ENCODE measurements at places on chromosomes 1 and 21. TPM values are rescaled to one million over a fixed set of nuclear protein-coding genes. Genes with fewer than 3 reads are reported as not detected.

The NPHS2 gene
- 0.55 TPM for total RNA-seq

DNA sequence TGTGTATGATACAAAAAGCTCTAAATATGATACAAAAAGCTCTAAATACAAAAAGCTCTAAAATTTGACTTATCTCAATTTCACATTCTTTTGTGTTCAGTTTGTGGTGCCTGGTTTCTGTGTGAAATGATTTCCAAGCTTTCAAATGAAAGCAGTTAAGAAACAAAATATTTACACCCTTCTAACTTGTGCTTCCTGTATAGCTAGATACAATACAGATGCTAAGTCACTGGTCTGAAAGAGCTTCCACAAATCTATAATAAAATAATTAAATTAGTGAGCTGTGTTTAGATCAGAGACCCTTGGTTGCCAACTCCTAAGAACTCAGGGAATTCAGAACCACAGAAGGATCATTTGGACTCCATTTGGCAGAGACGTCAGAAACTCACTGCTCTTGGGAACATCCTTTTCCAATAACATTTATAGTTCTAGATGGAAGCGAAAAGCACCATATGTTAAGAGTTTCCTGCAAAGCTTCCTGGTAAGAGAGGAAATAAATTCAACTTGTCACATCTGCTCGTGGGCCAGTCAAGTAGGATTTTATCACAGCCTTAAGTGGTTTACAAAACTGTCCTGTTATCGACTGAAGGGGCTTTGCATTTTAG, 1079.1 kb downstream of the ADGRL2 start:
- DNase-seq = peak; percentile 68

The BCAN gene
- not detected for total RNA-seq

The GSTM2 gene
- 182 TPM for total RNA-seq

DNA sequence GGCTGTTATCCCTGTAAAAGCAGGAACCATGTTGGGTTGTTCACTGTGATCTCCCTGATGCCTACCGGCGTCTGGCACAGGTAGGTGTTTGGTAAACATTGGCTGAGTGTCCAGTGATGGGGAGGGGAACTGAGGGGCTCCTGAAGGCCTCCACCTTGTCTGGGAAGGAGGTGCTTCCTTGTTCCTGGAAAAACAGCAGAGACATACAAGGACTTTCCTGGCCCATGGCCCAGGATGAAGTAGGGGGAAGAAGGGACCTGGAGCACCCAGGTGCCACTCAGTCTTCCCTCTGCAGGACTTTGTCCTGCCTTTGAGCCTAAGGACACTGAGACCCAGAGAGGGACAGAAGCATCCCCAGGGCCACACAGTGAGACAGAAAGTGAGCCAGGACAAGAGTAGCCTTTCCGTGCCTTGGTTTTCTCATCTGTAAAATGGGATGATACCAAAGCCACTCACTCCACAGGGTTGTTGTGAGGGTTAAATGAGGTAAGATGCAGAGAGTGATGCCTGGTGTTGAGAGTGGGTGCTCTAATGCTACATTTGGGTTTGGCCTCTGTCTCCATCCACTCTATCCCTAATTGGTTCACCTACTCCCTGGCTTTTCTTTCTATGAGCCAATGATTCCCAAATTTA, 6.1 kb upstream of the HEYL start:
- DNase-seq = no peak

DNA sequence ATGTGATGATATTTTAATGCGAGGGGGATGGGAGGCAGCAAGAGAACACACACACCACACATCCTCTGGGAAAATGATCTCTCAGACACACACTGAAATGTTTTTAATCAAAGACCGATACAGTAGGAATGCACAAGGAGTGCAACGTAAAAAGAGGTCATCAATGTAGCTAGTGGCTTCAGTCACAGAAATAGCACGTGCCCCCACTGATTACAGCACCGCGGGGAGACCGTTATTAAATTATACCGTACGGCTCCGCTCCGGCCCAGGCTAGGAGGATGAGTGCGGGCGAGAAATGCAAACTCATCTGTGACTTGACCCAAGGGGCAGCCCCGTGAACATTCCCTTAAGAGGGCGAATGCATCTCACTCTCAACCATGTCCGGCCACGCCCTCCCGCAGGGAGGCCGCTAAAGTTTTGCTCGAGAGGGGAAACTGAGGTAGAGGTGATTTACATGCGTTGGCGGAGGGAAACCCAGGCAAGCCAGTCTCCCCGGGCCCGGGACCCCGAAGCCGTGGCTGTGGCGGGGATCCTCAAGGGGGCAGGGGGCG, 552 bp downstream of the UBR4 start:
- DNase-seq = peak; percentile 41

The TRAF3IP3 gene
- total RNA-seq = 2.2 TPM

The CFAP57 gene
- total RNA-seq = 0.37 TPM

GRCh38 chr1:41998250-41998649, 79.5 kb upstream of the HIVEP3 start:
- DNase-seq = no peak

The OR2T8 gene
- not detected for total RNA-seq

DNA sequence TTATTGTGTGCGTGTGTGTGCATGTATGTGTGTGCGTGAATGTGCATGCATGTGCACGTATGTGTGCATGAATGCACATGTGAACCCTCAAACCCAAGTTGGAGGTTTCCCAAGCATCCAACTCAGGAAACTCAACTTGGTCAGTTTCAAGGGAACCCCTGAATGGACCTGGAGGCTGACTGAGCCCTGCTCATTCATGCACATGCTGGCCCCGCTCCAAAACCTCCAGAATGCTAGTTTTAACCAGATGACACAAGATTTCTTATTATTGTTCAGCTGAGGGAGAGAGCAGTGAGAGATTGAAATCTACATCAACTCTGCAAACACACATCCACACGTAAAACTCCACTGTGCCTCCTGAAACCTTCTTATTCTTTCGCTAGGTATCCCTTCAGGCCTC, 104.4 kb downstream of the OMA1 start:
- DNase-seq = no peak

DNA sequence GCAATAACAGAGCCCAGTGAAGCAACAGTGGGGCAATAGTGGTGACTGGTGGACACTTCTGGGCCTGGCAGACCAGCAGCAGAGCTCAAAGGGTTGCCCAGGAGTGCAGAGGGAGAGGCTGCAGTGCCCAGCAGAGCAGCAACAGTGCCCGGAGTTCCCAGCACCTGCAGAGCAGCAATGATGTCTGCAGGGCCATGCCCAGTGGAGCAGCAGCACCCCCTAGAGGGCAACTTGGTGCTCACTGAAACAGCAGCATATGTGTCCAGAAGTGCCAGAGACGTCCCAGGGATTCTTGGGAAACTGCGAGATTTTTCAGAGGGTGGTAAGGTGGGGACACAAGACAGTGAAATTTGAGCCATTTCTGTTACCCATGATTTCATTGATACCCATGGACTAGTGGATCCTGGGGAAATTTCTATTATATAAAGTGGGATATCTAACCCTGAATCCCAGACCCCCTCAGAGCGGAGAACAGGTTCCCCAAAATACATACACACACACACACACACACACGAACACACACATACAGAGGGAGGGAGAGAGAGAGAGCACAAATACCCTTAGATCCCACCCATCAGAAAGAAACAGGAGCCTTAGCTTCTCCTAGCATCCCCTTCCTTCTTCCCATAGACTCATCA, 156.9 kb upstream of the GJB5 start:
- DNase-seq = peak; percentile 76

Measured in stomach (tissue), 19 donors.